ENCODE measurements at places on chromosomes 1 and 21.

DNA sequence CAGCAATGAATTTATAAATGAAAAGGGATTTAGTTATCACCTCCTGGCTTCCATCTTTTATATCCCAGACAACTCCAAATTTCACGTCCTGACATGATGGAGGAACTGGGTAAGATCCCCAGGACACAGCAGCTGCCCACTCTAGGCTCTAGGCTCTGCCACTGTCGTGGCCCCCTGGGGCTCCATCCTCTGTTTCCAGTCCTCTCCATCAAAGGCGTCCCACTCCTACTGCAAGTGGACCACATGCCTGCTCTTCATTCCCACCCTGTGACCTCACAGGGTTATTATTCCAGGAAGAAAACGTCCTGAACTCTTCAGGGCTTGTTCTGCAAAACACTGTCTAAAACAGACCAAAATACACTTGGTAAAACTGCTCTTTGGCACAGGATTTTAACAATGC is 11.9 kb downstream of the URB1 start:
- no peak for DNase-seq

DNA sequence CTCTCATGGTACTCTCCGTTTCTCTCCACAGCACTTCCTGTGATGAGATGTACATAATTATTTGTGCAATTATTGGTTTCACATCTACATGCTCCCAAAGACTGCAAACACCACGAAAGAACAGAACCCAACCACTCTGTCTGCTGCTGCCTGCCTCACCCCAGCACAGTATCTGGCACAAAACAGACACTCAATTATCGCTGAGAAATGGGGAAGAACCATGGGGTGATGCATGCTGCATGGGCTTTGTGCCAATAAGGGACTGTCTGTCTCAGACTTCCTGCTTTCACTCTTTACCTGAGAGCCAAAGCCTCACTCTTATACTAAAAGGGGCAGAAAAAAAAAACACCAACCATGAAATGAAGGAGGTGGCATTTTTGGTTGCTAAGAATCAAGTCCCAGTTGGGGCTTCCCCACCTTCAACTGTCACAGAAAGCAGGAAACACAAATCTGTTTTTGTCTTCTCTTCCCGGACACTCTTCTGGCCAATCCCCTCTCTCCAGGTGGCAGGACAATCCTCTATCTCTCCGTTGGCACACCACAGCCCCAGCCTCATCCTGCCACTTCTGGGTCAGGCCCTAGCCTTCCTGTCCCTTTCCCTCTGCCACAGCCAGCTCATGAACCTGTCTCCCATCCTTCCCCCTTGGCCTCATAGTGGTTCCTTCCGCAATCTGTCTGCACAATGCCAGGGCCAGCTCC is 82.0 kb downstream of the TGFBR3 start:
- peak; percentile 42 for DNase-seq

GRCh38 chr1:76068542-76068941 is 6.0 kb upstream of the ST6GALNAC3 start:
- no peak for DNase-seq

- no peak for DNase-seq
These were observed 93.9 kb downstream of the DAB1 start for GRCh38 chr1:57329937-57330336.

DNA sequence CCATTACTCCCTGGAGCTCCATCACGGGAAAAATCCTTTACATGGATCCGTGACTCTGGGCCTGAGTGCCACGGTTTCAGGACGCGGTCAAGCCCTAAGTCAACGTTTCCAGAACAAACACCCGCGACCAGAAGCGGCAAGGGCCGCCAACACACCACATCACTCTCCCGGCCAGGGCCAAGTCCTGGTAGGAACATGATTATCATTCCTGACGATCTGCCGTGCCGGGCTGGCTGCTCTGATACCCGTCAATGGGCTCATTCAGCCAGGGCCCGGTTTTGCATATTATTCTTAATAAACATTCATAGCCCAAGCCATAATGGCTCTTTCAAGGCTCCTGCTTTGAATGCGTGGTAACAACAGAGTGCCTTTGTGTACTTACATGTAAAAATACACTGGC is 44.6 kb upstream of the SIM2 start:
- no peak for DNase-seq

DNA sequence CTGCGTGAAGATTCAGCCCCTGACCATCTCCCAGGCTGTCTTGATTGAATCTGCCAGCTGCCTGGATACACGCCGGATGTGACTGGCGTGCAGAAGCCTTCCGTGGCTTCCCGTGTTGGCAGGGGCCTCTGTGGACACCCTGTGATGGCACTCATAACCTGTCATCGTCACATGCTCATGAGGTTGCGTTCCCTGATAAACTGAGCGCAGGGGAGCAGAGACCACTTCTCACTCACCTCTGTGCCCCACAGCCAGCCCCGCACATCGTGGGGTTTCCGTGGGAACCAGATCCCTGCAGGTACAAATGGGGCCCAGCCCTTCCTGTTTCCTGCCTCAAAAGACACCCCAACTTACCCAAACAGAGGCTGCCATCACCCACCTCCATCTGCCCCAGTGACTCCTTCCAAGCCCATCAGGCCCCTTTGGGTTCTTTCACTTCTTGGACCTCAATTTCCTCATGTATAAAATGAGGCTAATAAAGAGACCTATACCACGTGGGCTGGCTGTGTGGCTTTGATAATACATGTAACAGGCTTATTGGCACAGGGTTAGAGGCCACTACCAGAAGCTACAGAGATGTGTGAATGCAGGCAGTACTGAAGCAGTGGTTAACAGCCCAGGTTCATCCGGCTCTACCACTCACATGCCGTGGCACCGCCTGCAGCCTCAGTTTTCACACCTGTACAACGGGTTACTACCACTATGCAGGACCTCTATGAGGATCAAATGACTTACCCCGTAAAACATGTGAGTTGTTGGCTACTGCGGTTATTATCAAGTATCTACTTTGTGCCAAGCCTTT is 23.6 kb downstream of the HTR6 start:
- no peak for DNase-seq

GRCh38 chr21:38511662-38512243 is 13.5 kb upstream of the ERG start:
- DNase-seq, result no peak

- DNase-seq, result no peak
These were observed 2.5 kb downstream of the FCRL4 start for GRCh38 chr1:157595356-157595755.
